Hepatocyte (in vitro differentiated cells): ENCODE measurements at places on chromosomes 3 and 15. TPM values are rescaled to one million over a fixed set of nuclear protein-coding genes. Genes with fewer than 3 reads are reported as not detected.

GOLGA8J gene
- total RNA-seq: 0.13 TPM in 1 of 2 replicates, not detected in the other

UQCRC1 gene
- 308 and 352 TPM in 2 replicates for total RNA-seq

INKA1 gene
- total RNA-seq: 4.5 and 5.1 TPM in 2 replicates

DNA sequence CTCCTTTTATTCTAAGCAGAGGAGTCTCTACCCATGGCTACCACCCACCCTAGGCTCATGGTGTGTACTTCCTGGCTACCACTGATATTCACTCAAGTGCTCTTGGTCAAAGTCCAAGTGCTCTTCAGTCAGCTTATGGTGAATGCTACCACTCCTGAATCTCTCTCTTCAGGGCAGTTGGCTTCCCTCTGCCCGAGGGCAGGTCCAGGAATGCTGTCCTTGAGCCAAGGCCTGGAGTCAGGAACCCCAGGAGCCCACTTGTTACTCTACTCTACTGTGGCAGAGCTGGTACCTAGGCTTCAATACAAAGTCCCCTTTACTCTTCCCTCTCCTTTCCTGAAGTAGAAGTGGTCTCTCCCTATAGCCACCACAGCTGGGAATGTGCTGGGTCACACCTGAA is 226.0 kb downstream of the DIPK2A start:
- H3K27ac ChIP-seq: no peak overlapping the region
- no peaks in the 10 kb centered on the region for H3K4me1 ChIP-seq
- H3K4me3 ChIP-seq: no peak overlapping the region
- DNase-seq: no peak

GRCh38 chr3:31392568-31392967 is 140.2 kb upstream of the STT3B start:
- no peak overlapping the region for H3K27ac ChIP-seq
- H3K4me1 ChIP-seq: no peaks in the 10 kb centered on the region
- H3K36me3 ChIP-seq: no peaks in the 10 kb centered on the region
- H3K27me3 ChIP-seq: no peaks in the 10 kb centered on the region
- no peak overlapping the region for H3K4me3 ChIP-seq
